ENCODE measurements at places on chromosomes 11 and 22.

DNA sequence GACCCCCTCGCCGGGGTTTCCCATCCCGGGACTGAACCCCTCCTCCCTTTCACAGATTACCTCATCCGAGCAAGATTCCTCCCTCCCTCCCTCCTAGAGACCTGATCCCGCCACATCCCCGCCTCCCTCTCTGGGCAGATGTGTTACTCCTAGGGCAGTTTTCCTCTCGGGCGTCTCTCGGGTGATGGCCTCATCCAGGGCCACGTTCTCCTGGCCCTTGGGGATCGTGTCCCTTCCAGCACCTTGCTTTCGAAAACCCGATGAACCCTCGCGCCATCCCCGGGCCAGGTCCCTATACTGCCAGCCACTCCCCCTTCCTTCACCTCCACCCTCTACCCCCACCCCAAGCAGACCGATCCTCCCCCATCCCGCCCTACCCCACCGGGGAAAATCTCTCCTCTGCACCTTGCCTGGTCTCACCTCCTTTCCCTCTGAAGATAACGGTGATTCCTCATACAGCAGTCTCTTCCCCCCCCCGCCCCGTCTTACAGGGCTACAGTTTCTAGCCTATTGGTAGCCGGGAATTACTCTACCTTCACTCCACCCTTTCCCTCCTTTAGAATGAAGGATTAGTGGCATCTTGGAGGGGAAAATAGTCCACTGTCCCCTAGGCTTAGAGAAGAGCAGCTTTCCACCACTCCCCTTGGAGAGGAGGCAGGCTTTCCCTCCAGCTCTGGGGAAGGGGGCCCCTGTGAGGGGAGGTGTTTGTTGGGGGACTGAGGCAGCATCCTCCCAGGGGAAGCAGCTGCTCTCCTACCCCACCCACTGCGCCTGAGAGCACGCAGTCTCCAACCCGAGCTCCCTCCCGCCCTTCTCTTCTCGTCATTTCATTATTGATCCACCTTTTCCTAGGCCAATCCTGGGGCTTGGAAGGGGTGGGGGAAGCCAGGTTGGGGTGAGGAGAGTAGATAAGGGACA lies 1.2 kb downstream of the KMT2A start:
- H3K27ac ChIP-seq, result peak overlapping the region; percentile 95
- DNase-seq, result peak; percentile 28
- H3K4me1 ChIP-seq, result peaks cover 72% of the 10 kb centered on the region
- peak overlapping the region; percentile 95 for H3K4me3 ChIP-seq
- no peaks in the 10 kb centered on the region for H3K27me3 ChIP-seq

- H3K27me3 ChIP-seq, result peaks cover 13% of the 10 kb centered on the region
- no peak overlapping the region for H3K4me3 ChIP-seq
- peaks cover 5% of the 10 kb centered on the region for H3K4me1 ChIP-seq
- DNase-seq, result no peak
These were observed 40.8 kb upstream of the GAL start for GRCh38 chr11:68643585-68643984.

GRCh38 chr11:1202776-1203504 lies 19.9 kb upstream of the MUC5B start:
- no peak overlapping the region for H3K4me3 ChIP-seq
- H3K4me1 ChIP-seq, result no peaks in the 10 kb centered on the region
- H3K27ac ChIP-seq, result no peak overlapping the region
- H3K27me3 ChIP-seq, result no peaks in the 10 kb centered on the region
- peak; percentile 82 for DNase-seq

DNA sequence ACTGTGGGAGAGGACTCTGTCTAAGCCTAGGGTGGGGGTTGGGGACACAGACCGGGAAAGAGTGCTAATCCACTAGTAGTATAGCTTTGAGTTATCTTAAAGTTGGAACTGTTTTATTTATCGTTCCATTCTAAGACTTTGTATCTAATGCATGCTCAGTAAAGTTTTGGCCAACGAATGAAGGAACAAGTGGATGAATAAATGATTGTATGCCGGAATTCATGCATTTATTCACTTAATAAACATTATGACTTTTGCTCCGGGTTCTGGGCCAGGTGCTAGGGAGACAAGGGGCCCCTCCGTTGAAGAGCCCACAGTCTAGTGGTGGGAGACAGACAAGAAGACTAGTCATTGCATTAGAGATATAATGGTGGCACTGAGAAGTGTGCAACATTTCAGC lies 645 bp downstream of the RNF121 start:
- H3K4me3 ChIP-seq, result peak overlapping the region; percentile 97
- no peaks in the 10 kb centered on the region for H3K36me3 ChIP-seq
- H3K27ac ChIP-seq, result peak overlapping the region; percentile 45
- DNase-seq, result no peak

- H3K27me3 ChIP-seq, result no peaks in the 10 kb centered on the region
- H3K4me3 ChIP-seq, result no peak overlapping the region
- H3K36me3 ChIP-seq, result no peaks in the 10 kb centered on the region
- H3K27ac ChIP-seq, result no peak overlapping the region
- no peaks in the 10 kb centered on the region for H3K4me1 ChIP-seq
- no peak for DNase-seq
These were observed 18.1 kb upstream of the CSTF3 start for GRCh38 chr11:33179348-33179803.

DNA sequence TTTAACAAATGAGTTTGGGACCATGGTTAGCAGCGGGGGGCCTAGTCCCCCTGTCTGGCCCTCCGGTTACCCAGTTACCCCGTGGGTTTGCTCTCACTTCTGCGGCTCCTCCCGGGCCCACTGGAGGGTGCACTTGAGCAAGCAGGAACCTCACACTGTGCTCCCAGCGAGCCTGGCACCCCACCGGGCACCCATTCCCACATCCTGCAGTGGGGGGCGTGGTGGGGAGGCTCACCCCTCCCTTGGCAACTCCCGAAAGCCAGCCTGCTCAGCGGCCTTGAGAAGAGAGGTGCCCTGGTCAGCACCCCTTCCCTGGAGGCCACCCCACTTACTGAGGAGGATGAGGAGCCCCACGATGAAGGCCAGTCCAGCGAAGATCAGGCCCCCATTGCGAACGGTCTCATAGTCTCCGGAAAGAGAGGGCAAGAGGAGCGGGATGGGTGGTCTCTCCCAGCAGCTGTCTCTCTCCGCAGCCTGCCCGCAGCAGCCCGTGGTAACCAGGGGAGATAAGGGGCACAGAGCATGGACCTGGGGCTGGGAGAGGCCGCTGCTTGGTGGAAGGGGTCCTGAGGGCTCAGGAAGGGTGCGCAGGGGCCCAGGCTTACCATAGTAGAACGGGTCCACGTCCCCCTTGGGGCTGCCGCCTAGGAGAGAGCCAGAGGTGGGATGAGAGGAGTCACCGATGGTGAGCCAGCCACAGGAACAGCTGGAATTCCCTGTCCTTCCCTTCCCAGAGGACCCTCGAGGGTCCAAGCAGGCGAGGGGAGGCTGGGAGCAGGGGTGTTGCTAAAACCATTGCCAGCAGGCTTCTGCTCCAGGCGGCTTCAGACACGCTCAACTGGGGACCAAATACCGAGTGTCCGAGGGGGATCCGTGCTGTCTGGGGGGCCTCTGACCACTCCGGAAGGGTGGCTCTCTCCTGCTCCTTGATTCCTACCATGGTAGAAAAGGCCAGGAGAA lies 2.2 kb downstream of the FXYD2 start:
- no peak overlapping the region for H3K4me3 ChIP-seq
- H3K4me1 ChIP-seq, result peaks cover 17% of the 10 kb centered on the region
- DNase-seq, result peak; percentile 43
- no peak overlapping the region for H3K27ac ChIP-seq
- peaks cover 3% of the 10 kb centered on the region for H3K27me3 ChIP-seq

DNA sequence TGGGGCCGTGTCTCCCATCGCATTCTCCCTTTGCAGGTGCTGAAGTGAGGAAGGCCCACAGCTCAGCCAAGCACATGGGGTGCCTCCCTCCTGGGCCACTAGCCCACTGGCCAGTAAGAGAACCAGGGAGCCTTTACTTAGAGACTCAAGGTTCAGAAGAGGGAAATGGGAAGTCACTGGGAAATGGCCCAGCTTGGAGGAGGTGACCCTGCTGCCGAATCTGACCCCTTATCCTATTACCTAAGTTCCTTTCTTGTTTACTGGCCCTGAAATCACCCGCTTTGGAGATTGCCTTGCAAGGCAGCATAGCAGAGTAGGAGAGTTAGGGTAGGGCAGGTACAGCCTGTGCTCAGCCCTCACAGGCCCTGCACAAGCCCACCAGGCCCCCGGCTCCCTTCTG lies 24.4 kb downstream of the UPB1 start:
- no peak overlapping the region for H3K4me3 ChIP-seq
- H3K36me3 ChIP-seq, result no peaks in the 10 kb centered on the region
- DNase-seq, result no peak
- no peaks in the 10 kb centered on the region for H3K4me1 ChIP-seq

DNA sequence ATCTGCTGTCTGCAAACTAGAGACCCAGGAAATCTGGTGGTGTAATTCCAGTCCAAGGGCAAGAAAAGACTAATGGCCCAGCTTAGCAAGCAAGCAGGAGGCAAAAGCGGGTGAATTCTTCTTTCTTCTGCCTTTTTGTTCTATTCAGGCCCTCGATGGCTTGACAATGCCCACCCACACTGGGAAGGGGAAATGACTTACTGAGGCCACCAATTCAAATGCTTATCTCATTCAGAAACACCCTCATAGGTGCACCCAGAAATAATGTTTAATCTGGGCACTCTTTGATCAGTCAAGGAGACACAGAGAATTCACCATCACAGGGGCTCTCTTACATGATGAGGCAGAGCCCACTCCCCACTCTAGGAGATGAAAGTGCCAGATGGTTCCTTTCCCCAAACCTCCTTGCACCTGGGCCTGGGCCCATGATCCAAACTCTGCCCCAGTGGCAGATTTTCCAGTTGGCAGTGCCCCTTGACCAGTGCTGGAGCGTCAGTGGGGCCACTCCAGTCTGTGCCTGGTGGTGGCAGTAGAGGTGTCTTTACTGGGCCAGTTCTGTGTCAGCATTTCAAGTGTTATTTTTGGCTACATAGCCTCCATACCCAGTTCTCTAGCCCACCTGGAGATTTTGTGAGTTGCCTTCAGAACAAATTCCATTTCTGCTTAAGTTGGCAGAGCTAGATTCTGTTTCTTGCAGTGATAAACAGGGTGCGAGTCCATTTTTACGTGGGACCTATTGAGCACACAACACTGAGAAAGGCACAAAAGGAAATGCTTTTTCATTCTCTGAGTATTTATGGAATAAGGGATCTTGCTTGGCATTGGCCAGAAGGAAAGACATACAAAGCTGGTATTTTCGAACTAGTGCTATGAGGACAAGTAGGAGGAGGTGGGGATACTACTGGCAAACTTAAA lies 7.5 kb downstream of the ELMOD1 start:
- H3K27me3 ChIP-seq, result peaks cover 73% of the 10 kb centered on the region
- no peaks in the 10 kb centered on the region for H3K4me1 ChIP-seq

- peaks cover 7% of the 10 kb centered on the region for H3K4me1 ChIP-seq
- H3K36me3 ChIP-seq, result peaks cover 3% of the 10 kb centered on the region
- no peaks in the 10 kb centered on the region for H3K27me3 ChIP-seq
- no peak for DNase-seq
These were observed 95.6 kb downstream of the CD44 start for GRCh38 chr11:35234460-35235156.

GRCh38 chr11:16737818-16738192 lies 642 bp upstream of the C11orf58 start:
- H3K4me3 ChIP-seq, result no peak overlapping the region
- H3K4me1 ChIP-seq, result peaks cover 16% of the 10 kb centered on the region
- peaks cover 7% of the 10 kb centered on the region for H3K36me3 ChIP-seq
- no peak for DNase-seq

- peaks cover 3% of the 10 kb centered on the region for H3K27me3 ChIP-seq
- DNase-seq, result no peak
- peaks cover 61% of the 10 kb centered on the region for H3K4me1 ChIP-seq
- H3K4me3 ChIP-seq, result peak overlapping the region; percentile 13
- H3K36me3 ChIP-seq, result peaks cover 36% of the 10 kb centered on the region
These were observed 17.0 kb downstream of the DTX4 start for GRCh38 chr11:59188954-59189353.

DNA sequence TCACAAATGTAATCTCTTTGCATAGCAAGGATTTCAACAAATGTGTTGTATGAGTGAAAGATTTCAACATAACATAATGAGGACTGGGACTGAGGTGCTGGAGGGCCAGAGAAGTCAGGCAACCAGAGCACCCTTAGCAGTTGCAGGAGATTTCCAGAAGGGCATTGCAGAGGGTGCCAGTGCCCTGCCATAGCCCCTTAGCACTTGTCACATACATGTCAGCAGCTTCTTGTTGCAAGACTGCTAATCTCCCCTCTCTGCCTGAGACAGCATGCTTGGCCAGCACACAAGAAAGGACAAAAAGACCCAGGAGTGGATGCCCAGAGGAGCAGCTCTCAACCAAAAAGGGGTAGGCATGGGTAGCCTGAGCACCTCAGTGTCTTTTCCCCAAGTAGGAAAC lies 43.2 kb downstream of the BBOX1 start:
- H3K4me1 ChIP-seq, result peaks cover 15% of the 10 kb centered on the region
- no peak for DNase-seq
- H3K27me3 ChIP-seq, result no peaks in the 10 kb centered on the region
- H3K4me3 ChIP-seq, result no peak overlapping the region
- H3K36me3 ChIP-seq, result no peaks in the 10 kb centered on the region

- H3K4me3 ChIP-seq, result no peak overlapping the region
- no peaks in the 10 kb centered on the region for H3K4me1 ChIP-seq
- no peak for DNase-seq
- H3K27ac ChIP-seq, result no peak overlapping the region
- H3K27me3 ChIP-seq, result no peaks in the 10 kb centered on the region
These were observed 41.1 kb downstream of the SGSM3 start for GRCh38 chr22:40411506-40411861.

DNA sequence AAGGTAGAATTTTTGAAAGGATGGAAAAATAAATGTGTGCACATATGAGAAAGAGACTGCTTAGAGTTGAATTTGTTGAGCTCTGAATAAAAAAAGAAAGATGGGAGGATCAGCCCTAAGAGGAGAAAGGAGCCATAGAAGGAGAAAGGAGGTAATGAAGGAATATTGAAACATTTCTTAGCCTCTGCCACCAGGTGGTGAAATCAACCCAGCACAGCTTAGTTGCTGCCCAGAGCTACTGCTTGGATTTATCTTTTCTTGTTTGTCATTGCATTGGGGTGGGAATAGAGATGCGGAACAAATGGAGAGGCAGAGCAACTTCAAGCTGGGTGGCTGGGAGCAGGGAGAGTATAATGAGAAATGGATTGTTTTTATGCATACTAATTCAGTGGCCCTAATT lies 80.4 kb downstream of the SERGEF start:
- peaks cover 23% of the 10 kb centered on the region for H3K4me1 ChIP-seq
- no peak overlapping the region for H3K27ac ChIP-seq
- DNase-seq, result no peak
- H3K36me3 ChIP-seq, result peaks cover 3% of the 10 kb centered on the region
- no peaks in the 10 kb centered on the region for H3K27me3 ChIP-seq

- no peaks in the 10 kb centered on the region for H3K27me3 ChIP-seq
- no peaks in the 10 kb centered on the region for H3K4me1 ChIP-seq
- no peak for DNase-seq
- no peaks in the 10 kb centered on the region for H3K36me3 ChIP-seq
- no peak overlapping the region for H3K4me3 ChIP-seq
These were observed 1.6 kb downstream of the OR10A2 start for GRCh38 chr11:6864438-6864837.

Data from neural crest cell (in vitro differentiated cells).